NCI-H748 treated with DMSO at 0.1 percent for 48 hours (cell line): ENCODE measurements at places on chromosomes 5 and 9.

GRCh38 chr9:35520364-35520710, 30.4 kb downstream of the RUSC2 start:
- no peak for DNase-seq

GRCh38 chr5:28958581-28958980, 1920.2 kb upstream of the CDH9 start:
- DNase-seq = no peak

GRCh38 chr5:154459015-154459414, 13.2 kb downstream of the SAP30L start:
- no peak for DNase-seq

GRCh38 chr9:6931913-6932312, 174.1 kb downstream of the KDM4C start:
- no peak for DNase-seq

GRCh38 chr5:178116143-178116885, 3.0 kb downstream of the N4BP3 start:
- no peak for DNase-seq
